Retinal pigment epithelial cell (primary cell): ENCODE measurements at places on chromosomes 12 and 14.

DNA sequence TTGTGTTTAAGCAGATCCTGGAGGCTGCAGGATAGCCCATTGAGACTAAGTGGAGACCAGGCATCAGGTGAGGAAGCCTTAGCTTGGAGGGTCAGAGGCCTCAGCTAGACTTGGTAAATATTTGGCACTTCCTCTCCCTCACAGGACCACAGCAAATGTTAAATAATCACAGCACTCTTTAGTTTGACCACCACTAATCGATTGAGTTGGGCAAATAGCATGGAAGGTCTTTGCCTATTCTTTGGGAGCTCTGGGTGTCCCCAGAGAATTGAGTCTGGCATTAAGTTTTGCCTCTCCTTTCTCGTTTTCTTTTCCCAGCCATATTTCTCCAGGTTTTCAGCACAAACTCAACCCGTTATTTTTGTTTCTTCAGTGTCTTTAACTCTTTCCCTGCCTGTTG, 61.4 kb downstream of the ETV6 start:
- DNase-seq = no peak

GRCh38 chr12:95611676-95612309, 60.5 kb upstream of the USP44 start:
- DNase-seq = no peak

DNA sequence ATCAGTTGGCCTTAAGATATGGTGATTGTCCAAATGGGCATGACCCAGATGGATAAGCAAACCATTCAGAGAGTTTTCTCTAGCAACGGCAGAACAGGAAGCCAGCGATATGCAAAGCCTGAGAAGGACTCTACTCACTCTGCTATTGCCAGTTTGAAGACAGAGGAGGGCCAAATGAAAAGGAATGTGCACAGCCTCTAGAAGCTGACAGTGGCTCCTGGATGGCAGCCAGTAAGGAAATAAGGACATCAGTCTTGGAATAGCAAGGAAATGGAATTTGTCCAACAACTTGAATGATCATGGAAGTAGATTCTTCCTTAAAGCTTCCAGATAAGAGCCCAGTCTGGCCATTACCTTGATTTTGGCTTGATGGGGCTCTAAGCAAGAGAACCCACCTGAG, 60.0 kb downstream of the TMTC2 start:
- DNase-seq = no peak

DNA sequence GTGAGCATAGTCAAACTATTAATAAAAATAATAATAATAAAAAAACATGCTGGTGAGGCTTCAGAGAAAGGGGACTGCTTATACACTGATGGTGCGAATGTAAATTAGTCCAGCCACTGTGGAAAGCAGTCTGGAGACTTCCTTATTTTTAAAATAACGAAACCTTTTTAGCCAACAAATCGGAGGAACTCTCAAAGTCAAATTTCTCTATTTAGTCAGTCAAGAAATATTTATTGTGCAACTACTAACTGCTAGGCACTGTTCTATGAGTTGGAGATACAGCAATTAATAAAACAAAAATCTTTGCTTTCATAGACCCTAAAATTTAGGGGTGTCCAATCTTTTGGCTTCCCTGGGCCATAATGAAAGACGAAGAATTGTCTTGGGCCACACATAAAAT, 10.8 kb downstream of the TAOK3 start:
- DNase-seq = no peak

DNA sequence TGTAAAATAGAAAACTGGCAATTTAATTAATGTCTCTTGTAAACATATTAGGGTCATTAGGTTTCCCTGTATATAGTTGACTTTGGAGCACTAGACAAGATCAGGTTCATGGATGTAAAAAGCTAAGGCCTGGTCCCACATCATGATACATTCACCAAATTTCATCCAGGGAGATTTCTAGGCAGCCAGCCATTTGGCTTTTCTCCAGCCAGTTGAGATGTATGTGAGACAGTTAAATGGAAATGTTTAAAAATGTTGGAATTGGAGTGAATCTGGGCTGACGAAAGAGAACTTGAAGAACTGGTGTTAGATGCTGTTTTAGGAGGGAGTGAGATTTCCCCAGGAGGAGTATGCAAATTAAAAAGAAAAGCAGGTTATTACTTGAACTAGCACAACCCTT, 41.8 kb upstream of the CLEC14A start:
- DNase-seq = no peak

DNA sequence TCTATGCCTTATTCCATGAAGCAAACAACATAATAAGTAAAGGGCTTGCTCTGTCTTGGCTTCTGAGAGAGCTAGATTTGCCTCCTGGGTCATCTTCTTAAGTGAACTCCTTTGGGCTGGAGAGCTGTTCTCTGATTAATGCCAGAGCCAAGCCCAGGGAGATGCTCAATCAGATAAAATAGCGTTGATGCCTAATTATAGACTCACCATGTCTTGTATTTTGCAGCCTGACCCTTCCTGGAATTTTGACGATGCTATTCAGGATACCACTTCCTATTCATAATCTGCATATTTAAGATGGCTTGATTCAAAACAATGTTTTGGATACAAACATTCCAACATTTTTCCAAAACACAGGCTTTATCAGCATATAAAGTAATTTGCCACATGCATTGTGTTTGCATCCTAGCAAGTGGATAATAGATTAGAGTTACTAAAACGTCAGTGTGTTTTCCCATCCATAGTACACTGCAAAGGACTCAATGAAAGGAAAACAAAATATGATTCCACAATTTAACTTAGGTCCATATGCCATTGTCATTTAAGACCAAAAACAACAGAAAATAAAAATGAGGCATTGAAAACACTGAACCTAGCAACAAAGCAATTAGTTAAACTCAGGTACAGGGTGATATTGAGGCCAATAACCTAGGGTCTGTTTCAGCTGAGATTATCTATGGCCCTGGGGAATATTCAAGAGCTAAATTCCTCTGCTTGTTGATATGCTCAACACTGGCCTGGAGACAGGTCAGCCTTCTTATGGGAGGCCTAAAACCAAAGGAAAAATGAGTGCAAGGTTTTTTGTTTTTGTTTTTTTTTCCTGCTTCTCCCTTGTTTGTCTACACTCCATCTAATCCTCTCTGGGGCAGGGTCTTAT, 184.2 kb upstream of the FOXN3 start:
- no peak for DNase-seq

DNA sequence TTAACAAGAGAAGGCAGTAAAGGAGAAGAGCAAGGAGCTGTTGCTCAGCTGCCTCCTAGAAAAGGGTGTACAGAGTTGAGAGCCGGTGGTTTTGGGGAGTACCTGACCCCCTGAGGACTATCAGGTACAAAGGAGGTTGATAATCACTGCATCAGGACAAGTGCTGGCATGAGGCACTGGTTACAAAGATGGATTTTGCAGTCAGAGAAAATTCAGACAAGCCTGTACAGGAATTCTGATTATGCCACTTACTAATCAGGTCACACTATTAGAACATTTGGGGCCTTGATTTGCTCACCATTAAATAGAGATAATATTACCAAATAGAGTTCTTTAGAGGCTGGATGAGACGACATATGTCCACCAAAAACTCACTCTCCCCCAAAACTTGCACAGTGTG, 450.9 kb upstream of the TMPO start:
- no peak for DNase-seq

GRCh38 chr12:122096591-122097149, 18.1 kb downstream of the MLXIP start:
- no peak for DNase-seq

- DNase-seq = no peak
Observed at GRCh38 chr12:104928036-104928745, 29.9 kb downstream of the SLC41A2 start.

DNA sequence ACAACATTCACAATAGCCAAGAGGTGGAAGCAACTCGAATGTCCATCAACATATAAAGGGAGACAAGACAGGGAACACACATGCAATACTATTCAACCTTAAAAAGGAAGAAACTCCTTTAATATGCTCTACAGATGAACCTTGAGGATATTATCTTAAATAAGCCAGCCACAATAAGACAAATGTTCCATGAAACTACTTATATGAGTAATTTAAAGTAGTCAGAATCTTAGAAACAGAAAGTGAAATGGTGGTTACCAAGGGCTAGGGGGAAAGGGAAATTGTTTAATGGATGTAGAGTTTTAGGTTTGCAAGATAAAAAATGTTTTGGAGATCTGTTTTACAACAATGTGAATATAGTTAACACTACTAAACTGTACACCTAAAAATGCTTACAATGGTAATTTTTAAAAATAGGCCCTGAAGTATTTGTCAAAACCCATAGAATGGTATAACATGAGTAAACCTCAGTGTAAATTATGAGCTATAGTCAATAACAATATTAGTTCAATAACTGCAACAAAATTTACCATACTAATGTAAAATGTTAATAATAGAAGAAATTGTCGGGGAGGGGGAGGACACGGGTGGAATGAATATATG, 71.1 kb downstream of the EGLN3 start:
- no peak for DNase-seq

- DNase-seq = no peak
Observed at GRCh38 chr12:24421759-24422158, 472.3 kb upstream of the SOX5 start.
